ENCODE measurements at places on chromosomes 6 and 20. TPM values are rescaled to one million over a fixed set of nuclear protein-coding genes. Genes with fewer than 3 reads are reported as not detected.

DNA sequence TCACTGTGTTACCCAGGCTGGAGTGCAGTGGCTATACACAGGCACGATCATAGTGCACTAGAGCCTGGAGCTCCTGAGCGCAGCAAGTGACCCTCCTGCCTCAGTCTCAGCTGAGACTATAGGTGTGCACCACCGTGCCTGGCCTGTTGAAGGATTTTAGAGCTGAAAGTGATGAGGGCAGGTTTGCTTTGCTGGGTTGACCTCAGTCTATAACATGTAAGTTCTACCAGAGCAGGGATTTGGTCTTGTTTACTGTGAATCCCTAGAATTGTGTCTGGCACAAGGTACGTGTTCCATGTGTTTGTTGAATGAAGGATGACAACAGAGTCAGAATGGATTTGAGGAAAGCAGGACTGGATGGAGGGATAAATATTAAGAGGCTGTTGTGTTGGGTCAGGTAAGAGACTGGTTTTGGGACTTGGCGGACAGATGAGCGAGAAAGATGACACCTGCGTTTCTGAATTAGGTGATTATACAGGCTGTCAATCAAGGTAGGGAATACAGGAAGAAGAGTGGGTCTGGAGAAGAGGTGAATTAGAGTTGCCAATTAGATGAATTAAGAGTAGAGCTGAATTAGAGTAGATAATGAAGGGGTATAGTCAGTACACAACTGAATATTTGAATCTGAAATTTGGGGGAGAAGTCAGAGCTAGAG is 6.5 kb downstream of the ASXL1 start:
- H3K27ac ChIP-seq, result no peak overlapping the region
- H3K4me3 ChIP-seq, result peak overlapping the region; percentile 2
- no peaks in the 10 kb centered on the region for H3K36me3 ChIP-seq
- no peak for DNase-seq
- peaks cover 68% of the 10 kb centered on the region for H3K4me1 ChIP-seq
- no peaks in the 10 kb centered on the region for H3K27me3 ChIP-seq

- no peak for DNase-seq
- no peaks in the 10 kb centered on the region for H3K36me3 ChIP-seq
- peaks cover 11% of the 10 kb centered on the region for H3K4me1 ChIP-seq
- H3K4me3 ChIP-seq, result peak overlapping the region; percentile 59
- H3K27me3 ChIP-seq, result peaks cover 3% of the 10 kb centered on the region
These were observed 4.9 kb upstream of the UBE2J1 start for GRCh38 chr6:89357390-89357789.

Gene ACTL10
- 0.75 TPM for total RNA-seq

Gene FAM83C
- not detected for total RNA-seq

Gene FAM184A
- total RNA-seq, result 7.6 TPM

Gene JAG1
- total RNA-seq, result 67.7 TPM
